Activated CD4-positive, alpha-beta T cell treated with anti-CD3 and anti-CD28 coated beads, Interleukin-2, amount 10 ng/mL, durations not matched to agents 7 days and 5 days (primary cell): ENCODE measurements at places on chromosomes 11 and 22. TPM values are rescaled to one million over a fixed set of nuclear protein-coding genes. Genes with fewer than 3 reads are reported as not detected.

The TMA7B gene
- 5.4 TPM for total RNA-seq

The SYT13 gene
- total RNA-seq = not detected

The APOA4 gene
- not detected for total RNA-seq

The TYR gene
- total RNA-seq = not detected

The TRMU gene
- total RNA-seq = 74.4 TPM

The CBX6 gene
- total RNA-seq = 56.0 TPM

The CNTN5 gene
- total RNA-seq = not detected

The LARGE1 gene
- 0.21 TPM for total RNA-seq

The IRAG1 gene
- not detected for total RNA-seq

The FAM180B gene
- 0.25 TPM for total RNA-seq

The RPL27A gene
- 737 TPM for total RNA-seq

The SULT4A1 gene
- total RNA-seq = not detected

The MPZL3 gene
- 22.0 TPM for total RNA-seq

The ATF4 gene
- total RNA-seq = 437 TPM

The DCPS gene
- 33.5 TPM for total RNA-seq

The DGKZ gene
- total RNA-seq = 187 TPM

The TRPM5 gene
- total RNA-seq = not detected

The HPX gene
- total RNA-seq = 0.35 TPM

The RAB3IL1 gene
- not detected for total RNA-seq

The TUB gene
- total RNA-seq = 0.08 TPM

The SLC25A18 gene
- not detected for total RNA-seq

The KRTAP5-10 gene
- not detected for total RNA-seq

The ACRV1 gene
- total RNA-seq = not detected

The RIBC2 gene
- 7.0 TPM for total RNA-seq

The XKR3 gene
- not detected for total RNA-seq

The SLC22A9 gene
- not detected for total RNA-seq

The WNT11 gene
- not detected for total RNA-seq

The AQP11 gene
- total RNA-seq = not detected

The PRG3 gene
- not detected for total RNA-seq

The RAG1 gene
- 0.10 TPM for total RNA-seq

The ELMOD1 gene
- total RNA-seq = not detected

The PCNX3 gene
- total RNA-seq = 50.2 TPM

The MGAT3 gene
- 12.8 TPM for total RNA-seq
